Right kidney (tissue), 9 donors: ENCODE measurements at places on chromosomes 7 and 10.

DNA sequence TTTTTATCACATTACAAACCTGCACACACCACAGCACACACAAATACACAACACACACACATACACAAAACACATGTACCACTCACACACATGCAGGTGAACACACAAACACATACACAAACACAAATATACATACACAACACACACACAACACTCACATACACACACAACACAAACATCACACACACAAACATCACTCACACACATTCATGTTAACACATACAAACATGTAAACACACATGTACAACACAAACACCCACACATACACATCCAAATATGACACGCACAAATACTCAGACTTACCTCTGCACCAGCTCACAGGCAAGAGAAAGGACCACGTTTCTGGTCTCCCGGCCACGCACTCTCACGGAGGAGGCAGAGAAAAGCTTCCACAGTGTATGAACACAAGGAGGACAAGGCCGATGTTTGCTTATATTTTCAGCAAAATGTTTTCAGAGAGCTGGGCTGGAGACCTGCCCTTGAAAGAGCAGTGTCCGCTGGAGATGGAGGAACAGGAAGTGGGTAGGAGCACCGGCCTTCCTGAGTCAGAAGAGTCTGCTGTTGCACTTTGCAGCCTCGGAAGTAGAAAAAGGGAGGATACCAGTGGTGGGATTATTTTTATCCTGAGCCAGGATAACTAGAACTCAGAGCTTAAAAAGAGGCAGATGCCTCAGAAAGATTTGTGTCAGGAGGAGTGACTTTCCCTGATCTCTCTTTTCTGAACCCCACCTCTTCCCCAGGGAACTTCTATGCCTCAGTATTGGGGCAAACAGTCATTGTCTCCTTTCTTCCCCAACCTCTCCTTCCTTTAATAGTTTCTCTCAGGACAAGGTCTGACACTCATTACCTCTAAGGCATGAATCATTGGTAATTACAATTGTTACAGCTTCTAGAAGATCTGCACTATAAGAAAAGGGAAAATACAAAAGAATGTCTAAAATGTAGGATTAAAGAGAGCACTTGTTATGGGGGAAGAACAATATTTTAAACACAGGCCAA is at the start of gene GIMAP6:
Gene GIMAP6, minus strand, starts transcription at position 520 of the 999 bp plus-strand sequence. CDS start 2,243 bp downstream, outside the sequence.
- no peak for DNase-seq

- DNase-seq, result peak; percentile 6
Measured at GRCh38 chr7:149459201-149459539, 1.7 kb downstream of the ZNF777 start.

GRCh38 chr7:68015978-68016532 is 1019.4 kb downstream of the TYW1 start:
- peak; percentile 36 for DNase-seq

- DNase-seq, result no peak
Measured at GRCh38 chr10:71580926-71581325, 138.7 kb downstream of the C10orf105 start.

DNA sequence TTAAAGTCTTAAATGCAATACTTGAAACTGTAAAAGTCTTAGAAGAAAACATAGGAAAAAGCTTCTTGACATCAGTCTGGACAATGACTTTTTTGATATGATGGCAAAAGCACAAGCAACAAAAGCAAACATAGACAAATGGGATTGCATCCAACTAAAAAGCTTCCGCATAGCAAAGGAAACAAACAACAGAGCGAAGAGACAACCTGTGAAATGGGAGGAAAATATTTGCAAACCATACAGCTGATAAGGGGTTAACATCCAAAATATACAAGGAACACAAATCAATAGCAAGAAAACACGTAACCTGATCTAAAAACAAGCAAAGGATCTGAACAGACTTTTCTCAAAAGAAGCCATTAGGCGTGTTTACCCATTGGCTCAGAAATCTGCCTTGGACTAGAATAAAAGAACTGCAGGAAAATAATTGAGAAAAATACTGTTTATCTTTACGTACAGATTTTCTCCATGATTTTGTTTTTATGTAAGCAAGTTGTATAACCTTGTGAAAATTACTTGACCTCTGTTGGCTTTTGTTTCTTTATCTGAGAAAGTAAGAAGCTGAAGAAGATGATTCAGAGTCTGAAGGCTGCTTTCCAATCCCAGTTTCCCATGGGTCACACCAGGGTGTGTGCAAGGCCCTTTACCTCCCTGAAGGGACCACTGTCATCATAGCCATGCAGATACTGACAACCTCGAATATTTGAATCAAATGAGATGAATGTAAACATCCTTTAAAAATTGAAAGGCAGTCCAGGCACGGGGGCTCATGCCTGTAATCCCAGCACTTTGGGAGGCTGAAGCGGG is 99.1 kb upstream of the LANCL2 start:
- DNase-seq, result no peak
